ENCODE measurements at places on chromosomes 7 and 10.

GRCh38 chr10:131480066-131480465 is 168.5 kb upstream of the TCERG1L start:
- peak; percentile 35 for DNase-seq

GRCh38 chr7:17075601-17076255 is 193.9 kb upstream of the AGR3 start:
- DNase-seq: no peak

DNA sequence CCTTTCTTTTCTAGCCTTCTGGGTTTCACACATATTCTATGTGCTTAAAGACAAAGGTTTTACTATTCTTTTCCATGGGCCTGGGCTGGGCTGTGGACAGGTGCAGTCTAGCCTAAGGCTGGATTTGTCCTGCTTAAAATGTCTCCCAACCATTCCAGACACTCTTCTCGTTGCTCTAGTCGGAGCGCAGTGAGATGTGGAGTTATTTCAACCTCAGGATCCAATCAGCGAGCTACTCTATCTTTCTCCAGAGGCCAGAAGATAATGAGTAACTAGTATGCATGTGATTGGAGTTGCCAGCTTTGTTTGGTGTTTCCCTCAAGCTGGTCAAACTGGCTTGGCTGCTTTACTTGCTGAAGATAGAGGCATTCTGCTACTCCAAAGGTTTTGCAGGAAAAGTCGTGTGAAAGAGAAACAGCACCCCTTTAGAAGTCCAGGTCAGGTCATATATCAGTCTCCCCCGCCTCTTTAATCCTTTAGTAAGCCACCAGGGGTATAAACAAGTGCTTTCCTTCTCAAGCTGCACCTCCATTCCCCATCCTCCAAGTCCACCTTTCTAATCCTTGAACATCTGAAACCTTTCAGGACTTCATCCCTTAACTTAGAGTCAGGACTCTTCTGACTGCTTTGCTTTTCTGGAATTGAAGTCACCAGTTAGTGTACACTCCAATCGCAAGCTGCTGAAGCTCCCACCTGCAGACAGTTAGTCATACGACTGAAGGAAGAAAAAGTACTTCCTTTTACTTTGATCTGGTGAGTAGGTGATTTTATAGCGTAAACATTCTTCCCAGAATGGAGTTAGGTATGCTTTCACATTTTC is 78.8 kb downstream of the DNMBP start:
- DNase-seq: no peak

GRCh38 chr7:136234040-136234439 is 256.9 kb upstream of the MTPN start:
- DNase-seq: no peak

GRCh38 chr10:17092216-17092944 is 37.2 kb downstream of the CUBN start:
- no peak for DNase-seq

GRCh38 chr10:104300736-104301292 is 31.8 kb downstream of the GSTO2 start:
- DNase-seq: peak; percentile 98
